ENCODE measurements at places on chromosomes 5 and 9. TPM values are rescaled to one million over a fixed set of nuclear protein-coding genes. Genes with fewer than 3 reads are reported as not detected.

DNA sequence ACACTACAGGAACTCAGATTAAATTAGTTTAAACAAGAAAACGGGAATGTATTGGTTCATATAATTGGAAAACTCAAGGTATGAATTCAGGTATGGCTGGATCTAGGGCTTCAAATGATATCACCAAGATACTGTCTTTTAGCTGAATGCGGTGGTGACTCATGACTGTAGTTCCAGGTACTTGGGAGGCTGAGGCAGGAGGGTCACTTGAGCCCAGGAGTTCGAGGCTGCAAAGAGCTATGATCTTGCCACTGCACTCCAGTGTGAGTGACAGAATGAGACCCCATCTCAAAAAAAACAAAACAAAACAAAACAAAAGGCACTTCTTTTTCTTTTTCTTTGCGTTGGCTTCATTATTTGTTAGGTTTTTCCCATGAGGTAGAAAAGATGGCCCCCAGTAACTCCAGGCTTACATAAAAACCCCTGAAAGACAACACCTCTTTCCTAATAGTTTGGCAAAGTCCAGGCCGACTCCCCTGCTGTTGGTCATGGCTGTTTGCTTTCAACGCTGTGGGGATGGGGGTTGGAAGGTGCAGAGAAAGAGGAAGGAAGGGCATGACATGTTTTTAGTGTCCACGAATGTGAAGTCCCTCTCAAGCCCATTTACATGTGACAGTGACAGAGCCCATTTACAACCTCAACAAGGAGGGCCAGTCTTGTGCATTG is 39.8 kb upstream of the CRB2 start:
- H3K36me3 ChIP-seq: no peaks in the 10 kb centered on the region
- no peak overlapping the region for H3K4me3 ChIP-seq
- no peak for DNase-seq
- H3K4me1 ChIP-seq: peaks cover 11% of the 10 kb centered on the region

GRCh38 chr5:53603009-53603687 is 42.7 kb downstream of the NDUFS4 start:
- H3K27me3 ChIP-seq: no peaks in the 10 kb centered on the region
- peak; percentile 25 for DNase-seq
- peak overlapping the region; percentile 6 for H3K27ac ChIP-seq

BARHL1 gene
- not detected for total RNA-seq

PCDHB8 gene
- 20.8 TPM for total RNA-seq

GRCh38 chr9:68981789-68982188 is 32.1 kb downstream of the PRKACG start:
- H3K4me1 ChIP-seq: peaks cover 56% of the 10 kb centered on the region
- H3K36me3 ChIP-seq: no peaks in the 10 kb centered on the region
- no peak overlapping the region for H3K4me3 ChIP-seq

IL4 gene
- not detected for total RNA-seq

- H3K4me3 ChIP-seq: no peak overlapping the region
- no peak for DNase-seq
- no peak overlapping the region for H3K27ac ChIP-seq
- H3K4me1 ChIP-seq: no peaks in the 10 kb centered on the region
Measured at GRCh38 chr5:98588215-98588614, 185.2 kb upstream of the RGMB start.

IFNA5 gene
- not detected for total RNA-seq

DNA sequence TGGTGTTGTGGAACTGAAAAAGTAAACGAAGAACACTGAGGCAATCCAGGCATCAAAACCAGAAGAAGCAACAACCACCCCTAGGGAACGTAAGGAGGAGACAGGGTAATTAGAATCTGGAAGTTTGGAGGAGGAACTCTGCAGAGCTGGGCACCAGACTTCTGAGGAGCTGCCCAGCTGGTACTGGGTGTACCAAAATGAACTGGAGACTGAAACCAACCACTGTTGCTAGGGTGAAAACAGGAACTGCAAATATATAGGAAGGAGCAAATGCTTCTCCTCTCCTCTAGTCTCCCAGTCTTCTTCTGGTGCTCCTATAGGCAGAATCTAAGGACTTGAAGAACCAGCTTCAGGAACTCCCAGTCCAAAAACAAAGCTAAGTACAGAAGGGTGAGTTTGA is 189.8 kb downstream of the ELAVL2 start:
- no peak overlapping the region for H3K4me3 ChIP-seq
- H3K27ac ChIP-seq: no peak overlapping the region
- H3K27me3 ChIP-seq: no peaks in the 10 kb centered on the region
- H3K4me1 ChIP-seq: no peaks in the 10 kb centered on the region
- DNase-seq: no peak
- H3K36me3 ChIP-seq: no peaks in the 10 kb centered on the region

DNA sequence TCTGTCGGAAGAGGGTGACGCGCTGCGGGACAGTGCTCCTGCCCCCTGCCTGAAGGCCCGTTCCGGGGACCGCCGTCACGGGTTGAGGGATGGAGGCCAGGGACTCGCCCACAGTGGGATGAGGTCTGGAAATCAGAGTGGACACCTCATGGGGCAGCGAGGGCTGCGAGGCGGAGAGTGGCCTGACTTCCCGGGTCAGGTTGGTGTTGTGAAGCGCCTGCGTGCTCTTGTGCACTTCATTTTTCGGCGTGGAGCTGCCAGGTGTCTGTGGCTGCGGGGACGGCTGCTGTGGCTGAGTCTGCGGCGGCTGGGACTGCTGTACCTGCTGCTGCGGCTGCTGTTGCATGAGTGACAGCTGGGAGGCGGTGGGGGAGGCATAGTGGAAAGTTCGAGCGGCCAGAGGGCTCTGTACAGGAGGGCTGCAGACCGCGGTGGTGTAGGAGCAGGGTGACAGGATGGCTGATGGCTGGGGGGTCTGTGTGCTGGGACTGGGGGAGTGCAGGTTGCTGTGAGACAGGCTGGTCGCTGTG is 434.1 kb downstream of the HCN1 start:
- no peak for DNase-seq
- H3K4me1 ChIP-seq: peaks cover 36% of the 10 kb centered on the region
- H3K4me3 ChIP-seq: no peak overlapping the region
- H3K27me3 ChIP-seq: no peaks in the 10 kb centered on the region
- H3K27ac ChIP-seq: no peak overlapping the region

- peaks cover 6% of the 10 kb centered on the region for H3K4me1 ChIP-seq
- peak; percentile 7 for DNase-seq
- peak overlapping the region; percentile 91 for H3K4me3 ChIP-seq
- no peaks in the 10 kb centered on the region for H3K27me3 ChIP-seq
- H3K27ac ChIP-seq: no peak overlapping the region
Measured at GRCh38 chr9:100474082-100474923, 1.4 kb downstream of the TMEFF1 start.

GRCh38 chr5:1999794-2000193 is 117.1 kb upstream of the IRX4 start:
- no peak for DNase-seq
- no peaks in the 10 kb centered on the region for H3K36me3 ChIP-seq
- H3K4me1 ChIP-seq: no peaks in the 10 kb centered on the region
- peaks cover 4% of the 10 kb centered on the region for H3K27me3 ChIP-seq

DNA sequence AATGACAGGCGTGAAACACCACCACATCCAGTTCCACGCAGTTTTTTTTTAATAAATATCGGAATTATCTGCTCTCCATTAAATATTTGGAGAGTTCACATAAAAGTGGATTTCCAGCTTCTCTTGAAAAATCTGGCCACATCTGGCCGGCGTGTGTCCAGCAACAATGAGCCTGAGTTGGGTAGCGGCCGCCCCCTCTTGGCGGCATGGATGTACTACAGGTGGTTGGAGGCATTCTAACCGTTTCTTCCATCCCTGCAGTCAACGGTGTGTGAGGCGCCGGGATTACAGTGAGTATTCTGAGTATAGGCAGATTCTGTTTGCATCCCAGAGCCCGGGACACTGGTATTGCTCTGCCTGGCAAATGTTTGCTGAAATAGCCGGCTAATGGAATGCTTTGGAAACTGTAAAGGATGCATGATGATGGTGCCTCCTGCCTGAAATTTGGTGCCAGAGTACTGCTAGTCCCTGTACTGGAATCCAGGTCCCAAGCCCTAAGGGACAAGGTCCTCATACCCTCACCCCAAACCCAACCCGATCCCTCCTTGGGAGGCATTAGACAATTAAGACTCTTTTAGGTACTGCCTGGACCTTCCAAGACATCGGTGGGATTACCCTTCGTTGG is 13.6 kb upstream of the GM2A start:
- H3K4me3 ChIP-seq: no peak overlapping the region
- peak; percentile 85 for DNase-seq
- no peaks in the 10 kb centered on the region for H3K36me3 ChIP-seq
- no peaks in the 10 kb centered on the region for H3K27me3 ChIP-seq

DNA sequence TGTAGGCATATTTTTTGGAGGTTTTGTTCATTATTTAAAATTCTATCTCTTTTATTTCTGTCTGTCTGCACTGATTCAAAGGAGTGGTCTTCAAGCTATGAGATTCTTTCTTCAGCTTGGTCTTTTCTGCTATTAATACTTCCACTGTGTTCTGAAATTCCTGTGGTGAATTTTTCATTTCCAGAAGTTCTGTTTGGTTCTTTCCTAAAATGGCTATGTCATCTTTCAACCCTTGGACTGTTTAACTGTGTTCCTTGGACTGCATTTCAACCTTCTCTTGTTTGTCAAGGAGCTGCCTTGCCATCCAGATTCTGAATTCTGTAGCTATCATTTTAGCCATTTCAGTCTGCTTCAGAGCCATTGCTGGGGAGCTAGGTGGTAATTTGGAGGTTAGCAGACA is 76.3 kb downstream of the CERT1 start:
- DNase-seq: peak; percentile 4
- H3K36me3 ChIP-seq: no peaks in the 10 kb centered on the region
- H3K4me1 ChIP-seq: no peaks in the 10 kb centered on the region
- no peaks in the 10 kb centered on the region for H3K27me3 ChIP-seq
- no peak overlapping the region for H3K4me3 ChIP-seq

SLC28A3 gene
- 1.0 TPM for total RNA-seq

SIGMAR1 gene
- total RNA-seq: 125 TPM

DNA sequence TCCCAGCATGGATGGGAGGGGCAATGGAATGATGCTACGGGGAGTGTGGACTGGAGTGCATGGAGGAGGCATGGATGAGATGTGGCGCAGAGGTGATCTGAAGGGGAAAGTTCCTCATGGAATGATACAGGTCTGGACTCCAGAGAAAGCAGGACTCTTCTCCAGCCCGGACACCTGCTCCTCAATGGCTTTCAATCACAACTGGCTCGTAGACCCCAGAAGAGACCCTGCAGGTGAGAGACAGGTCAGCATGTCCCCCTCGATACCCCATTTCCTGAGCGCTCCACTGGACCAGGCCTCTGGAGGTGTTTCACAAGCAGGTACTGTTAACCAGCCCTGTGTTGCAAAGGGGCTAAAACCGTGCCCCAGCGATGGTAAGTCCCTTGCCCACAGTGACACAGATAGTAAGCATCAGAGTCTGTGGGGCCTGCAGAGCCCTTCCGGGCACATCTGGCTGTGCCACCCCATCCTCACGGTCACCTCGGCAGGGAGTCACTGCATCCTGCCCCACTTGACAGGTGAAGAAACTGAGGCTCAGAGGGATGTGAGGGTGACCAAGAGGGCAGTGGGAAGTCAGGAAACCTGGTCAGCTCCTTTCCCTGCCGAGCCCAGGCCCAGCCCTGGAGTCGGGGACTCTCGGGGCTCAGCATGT is 5.5 kb upstream of the DPM2 start:
- no peak overlapping the region for H3K4me3 ChIP-seq
- no peaks in the 10 kb centered on the region for H3K27me3 ChIP-seq
- no peak overlapping the region for H3K27ac ChIP-seq
- peaks cover 13% of the 10 kb centered on the region for H3K36me3 ChIP-seq

Measured in cardiac muscle cell (in vitro differentiated cells and primary cell).